Caco-2 (cell line): ENCODE measurements at places on chromosomes 16 and 17. TPM values are rescaled to one million over a fixed set of nuclear protein-coding genes. Genes with fewer than 3 reads are reported as not detected.

Gene MMP2
- total RNA-seq = 0.14 and 0.91 TPM in 2 replicates

Gene WFIKKN1
- 0.39 and 0.54 TPM in 2 replicates for total RNA-seq

Gene ZNF821
- total RNA-seq = 16.3 and 16.9 TPM in 2 replicates

Gene TSPAN10
- total RNA-seq = 4.0 and 4.1 TPM in 2 replicates

Gene FBXW10B
- not detected in 2 replicates for total RNA-seq
